ENCODE measurements at places on chromosomes 12 and 14.

GRCh38 chr12:85755760-85756159 lies 80.4 kb downstream of the RASSF9 start:
- DNase-seq: no peak

- no peak for DNase-seq
Measured at GRCh38 chr14:102442241-102443211, 67.0 kb downstream of the ANKRD9 start.

GRCh38 chr12:38374751-38375150 lies 58.2 kb downstream of the ALG10B start:
- no peak for DNase-seq

- no peak for DNase-seq
Measured at GRCh38 chr14:23130871-23131270, 11.8 kb upstream of the CEBPE start.

DNA sequence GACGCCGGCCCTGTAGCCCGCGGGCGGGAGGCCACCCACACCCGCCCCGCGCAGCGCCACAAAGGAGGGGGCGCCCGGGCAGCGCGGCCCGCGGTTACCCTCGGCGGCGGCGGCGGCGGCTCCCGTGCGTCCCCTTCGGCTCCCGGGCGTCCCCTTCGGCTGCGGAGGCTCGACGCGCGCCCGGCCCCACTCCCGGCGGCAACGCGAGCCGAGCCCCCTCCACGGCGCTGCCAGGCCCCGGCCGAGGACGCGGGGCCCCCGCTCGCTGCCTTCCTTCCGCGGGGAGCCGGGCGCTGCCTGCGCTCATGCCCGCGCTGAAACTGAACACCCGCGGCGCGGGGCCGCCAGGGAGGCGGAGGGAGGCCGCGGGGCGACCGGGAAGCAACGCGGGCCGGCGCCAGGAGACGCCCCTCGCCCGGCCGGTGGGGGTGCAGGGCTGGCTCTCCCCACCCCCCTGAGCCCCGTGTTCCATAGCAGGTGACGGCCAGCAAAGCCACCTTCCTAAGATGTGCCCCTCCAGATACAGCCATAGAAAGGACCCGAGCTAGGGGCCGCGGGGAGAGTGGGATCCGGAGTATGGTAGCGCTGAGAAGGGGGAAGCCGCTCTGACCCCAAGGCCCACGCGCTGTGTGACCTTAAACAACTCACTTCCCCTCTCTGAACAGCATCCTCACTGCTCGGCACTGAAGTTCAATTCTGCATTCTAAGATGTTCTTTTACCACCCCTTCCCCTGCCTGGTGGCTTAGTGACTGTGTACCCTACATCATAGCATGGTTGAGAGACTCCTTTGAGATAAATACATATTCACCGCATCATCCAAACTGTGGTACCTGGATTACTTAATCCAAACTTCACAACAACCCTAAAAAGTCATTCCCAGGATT lies 42.8 kb downstream of the KDM2B start:
- peak; percentile 24 for DNase-seq

- no peak for DNase-seq
Measured at GRCh38 chr12:103379670-103380069, 116.1 kb downstream of the C12orf42 start.

DNA sequence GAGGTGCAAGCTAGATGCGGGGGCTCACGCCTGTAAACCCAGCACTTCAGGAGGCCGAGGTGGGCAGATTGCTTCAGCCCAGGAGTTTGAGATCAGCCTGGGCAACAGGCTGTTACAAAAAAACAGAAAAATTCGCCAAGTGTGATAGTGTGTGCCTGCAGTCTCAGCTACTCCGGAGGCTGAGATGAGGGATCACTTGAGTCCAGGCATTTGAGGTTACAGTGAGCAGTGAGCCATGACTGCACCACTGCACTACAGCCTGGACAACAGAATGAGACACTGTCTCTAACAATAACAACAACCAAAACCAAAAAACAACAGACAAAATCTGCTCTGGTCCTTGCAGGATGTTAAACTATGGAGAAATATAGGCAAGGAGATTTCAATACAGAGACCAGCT lies 13.9 kb downstream of the BTBD7 start:
- no peak for DNase-seq

GRCh38 chr12:114479831-114480230 lies 73.9 kb upstream of the TBX5 start:
- no peak for DNase-seq

DNA sequence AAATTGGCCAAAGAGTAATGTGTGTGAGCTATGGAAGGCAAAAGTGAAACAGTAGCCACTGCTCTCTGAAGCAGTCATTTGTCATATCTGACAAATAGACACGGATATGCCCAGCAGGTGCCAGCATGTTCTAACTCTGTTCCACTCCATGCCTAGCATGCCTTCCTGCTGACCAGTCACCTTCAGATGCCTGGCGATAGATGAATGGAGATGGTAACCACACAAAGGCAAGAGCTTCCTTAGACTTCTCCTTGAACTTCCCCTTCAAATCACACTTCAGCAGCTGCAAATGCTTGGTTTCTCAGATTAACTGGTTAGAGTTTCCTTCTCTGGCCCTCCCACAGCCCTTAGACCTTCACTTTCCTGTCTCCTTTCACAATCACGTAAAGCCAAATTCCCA lies 429.9 kb downstream of the DAD1 start:
- no peak for DNase-seq

DNA sequence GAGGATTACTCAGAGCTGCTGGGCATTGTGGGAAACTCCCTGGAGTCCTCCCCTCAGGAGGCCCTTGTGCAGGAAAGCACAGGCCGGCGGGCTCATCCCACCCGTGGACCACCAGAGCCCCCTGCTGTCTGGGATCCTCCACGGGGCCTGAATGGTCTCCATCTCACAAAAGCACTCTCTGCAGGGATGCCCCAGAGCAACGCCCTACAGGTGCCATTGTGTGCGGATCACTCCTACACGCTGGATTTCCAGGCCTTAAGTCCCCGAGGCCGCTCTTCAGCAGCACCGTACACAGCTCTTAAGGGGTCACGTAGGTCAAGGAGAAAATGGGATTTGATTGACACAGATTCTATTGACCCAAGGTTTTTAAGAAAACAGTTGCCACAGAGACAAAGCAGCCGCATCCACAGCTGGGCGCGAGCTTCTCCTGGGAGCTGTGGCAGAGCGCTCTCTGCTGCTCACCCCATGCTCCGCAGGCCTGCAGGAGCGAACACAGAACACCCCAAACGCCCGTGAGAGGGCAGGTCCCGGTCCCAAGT lies 36.7 kb upstream of the RIMBP2 start:
- no peak for DNase-seq

GRCh38 chr12:76551482-76551888 lies 8.1 kb downstream of the OSBPL8 start:
- no peak for DNase-seq

DNA sequence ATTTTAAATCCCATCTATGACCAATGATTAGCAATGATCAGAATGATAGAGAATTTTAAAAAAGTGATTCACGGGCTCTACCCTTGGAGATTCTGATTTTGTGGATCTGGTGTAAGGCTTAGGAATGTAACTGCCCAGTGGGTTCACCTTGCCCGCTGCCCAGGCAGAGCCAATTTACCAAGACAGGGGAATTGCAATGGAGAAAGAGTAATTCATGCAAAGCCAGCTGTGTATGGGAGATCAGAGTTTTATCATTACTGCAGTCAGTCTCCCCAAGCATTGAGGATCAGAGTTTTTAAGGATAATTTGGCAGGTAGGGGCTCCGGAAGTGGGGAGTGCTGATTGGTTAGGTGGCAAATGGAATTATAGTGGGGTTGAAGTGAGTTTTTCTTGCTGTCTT lies 480.6 kb downstream of the ATP23 start:
- DNase-seq: no peak

DNA sequence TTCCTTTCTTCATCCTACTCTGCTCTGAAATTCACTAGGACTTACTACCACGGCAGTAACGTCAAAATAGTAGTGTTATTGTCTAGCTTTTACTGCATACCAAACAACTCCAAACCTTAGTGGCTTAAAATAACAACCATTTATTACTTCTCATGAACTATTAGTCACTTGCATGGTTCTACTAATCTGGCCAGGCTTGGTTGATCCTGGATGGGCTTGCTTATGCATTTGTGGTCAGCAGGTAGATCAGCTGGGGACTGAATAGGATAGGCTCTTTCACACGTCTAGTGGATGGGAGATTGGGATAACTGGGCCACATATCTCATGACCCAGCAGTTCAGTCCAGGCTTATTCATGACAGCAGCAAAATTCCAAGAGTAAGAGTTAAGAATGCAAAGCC lies 9.4 kb upstream of the SLC35F4 start:
- no peak for DNase-seq

GRCh38 chr14:30751646-30752416 lies 122.5 kb upstream of the COCH start:
- DNase-seq: no peak

DNA sequence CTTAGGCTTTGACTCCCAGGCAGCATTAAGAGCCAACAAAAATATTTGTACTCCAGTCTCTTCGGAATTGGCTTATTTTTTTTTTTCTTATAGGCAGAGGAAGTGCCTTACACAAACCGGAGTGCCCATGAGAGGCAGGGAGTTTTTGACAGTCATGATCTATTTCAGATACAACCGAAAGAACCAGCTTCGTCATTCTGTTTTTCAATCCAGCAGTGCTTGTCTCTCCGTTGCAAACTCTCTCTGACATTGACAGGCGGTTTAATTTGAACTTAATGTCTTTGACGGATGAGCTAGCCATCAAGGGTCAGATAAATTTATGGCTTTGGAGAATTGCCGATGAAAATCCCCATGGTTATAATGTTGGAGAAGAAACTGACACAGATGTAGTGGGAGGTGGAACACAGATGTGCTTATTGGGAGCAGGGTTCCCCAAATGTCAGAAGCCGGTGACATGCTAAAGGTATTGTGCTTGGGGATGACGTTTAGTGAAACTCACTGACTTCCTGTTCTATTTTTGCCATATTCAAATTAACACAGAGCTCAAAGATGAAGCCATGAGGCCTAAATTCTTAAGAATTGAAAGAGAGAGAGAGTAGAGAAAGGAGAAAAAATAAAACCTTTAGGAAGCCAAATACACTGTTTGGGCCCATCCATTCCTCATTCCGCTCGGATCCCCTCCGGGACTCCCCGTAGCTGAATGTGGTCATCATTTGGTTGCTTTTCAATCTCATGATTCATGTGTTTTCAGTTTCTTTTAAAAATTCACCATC lies 59.7 kb downstream of the PLXNC1 start:
- peak; percentile 51 for DNase-seq

GRCh38 chr12:101746196-101746595 lies 6.9 kb upstream of the SYCP3 start:
- DNase-seq: no peak

DNA sequence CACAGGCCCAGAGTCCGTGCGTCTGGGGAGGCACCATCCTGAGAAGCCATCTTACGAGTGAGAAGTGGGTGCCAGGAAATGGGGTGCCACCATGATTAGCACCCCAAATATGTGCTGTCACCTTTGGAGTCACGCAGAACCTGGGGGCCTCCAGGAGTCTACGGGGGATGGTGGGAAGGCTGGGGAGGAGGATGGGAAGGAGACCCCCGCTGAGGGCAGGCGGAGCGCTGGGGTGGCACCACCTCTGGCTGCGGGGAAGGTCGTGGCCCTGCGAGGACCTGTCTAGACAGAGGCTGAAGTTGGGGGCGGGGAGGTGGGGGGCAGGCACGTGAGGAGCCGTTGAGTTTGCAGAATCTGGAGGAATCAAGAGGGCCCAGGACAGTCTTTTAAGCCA lies 42.6 kb upstream of the FBRSL1 start:
- DNase-seq: no peak

DNA sequence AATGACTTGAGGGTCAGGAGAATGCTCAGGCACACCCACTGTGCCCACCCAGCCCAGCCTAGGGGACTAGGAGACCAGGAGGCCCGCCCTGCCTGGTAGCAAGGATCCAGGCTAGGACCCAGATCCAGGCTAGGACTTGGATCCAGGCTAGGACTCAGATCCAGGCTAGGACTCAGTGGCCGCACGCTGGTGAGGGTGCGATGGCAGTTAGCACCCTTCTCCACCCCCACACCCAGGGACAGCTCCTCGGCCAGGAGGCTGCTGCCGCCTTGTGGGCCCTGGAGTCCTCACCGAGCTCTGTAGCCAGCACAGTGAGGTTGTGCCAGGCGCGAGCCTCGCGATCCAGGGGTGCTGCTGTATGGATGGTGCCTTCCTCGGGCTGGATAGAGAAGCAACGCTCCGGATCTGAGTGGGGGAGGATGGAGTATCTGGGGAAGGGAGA lies 5.1 kb downstream of the CDH24 start:
- no peak for DNase-seq

GRCh38 chr12:124564971-124565491 lies 2.4 kb downstream of the NCOR2 start:
- no peak for DNase-seq

GRCh38 chr12:21580748-21581516 lies 23.7 kb downstream of the GYS2 start:
- DNase-seq: no peak

DNA sequence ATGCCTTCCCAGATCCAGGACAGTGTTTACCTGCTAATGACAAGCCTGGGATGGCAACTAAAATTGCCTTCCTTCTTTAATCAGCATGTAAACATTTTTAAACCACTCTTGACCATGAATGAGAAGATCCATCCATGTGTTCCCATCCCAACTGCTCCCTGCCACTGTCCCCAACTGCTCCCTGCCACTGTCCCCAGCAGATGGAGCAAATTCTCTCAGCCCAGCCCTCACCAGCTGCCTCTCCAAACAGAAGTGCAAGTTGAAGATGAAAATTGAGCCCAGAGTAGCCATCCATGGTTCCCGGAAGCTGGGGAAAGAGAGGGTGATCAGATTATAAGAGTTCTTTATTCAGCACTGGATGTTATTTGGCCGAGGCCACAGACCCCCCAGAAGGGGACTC lies 133.1 kb downstream of the SLC15A4 start:
- no peak for DNase-seq

DNA sequence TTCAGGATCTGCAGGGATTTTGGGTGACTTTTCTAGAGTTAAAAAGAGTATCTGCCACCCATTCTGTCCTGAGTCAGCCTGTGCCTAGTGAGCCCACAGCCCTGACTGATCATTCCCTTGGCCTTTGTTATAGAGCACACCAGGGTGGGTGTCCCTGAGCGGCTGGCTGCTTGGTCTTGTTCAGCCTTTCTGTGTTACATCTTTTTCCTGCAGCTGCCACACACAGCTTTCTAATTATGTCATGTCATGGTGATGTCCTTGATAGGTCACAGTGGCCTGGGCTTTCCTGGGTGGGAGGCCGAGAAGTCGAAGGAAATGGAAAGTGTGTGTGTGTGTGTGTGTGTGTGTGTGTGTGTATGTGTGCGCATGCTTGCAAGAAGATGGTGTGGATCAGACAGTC lies 293.2 kb upstream of the CRY1 start:
- no peak for DNase-seq

- no peak for DNase-seq
Measured at GRCh38 chr12:13148485-13148847, 45.0 kb upstream of the GSG1 start.

DNA sequence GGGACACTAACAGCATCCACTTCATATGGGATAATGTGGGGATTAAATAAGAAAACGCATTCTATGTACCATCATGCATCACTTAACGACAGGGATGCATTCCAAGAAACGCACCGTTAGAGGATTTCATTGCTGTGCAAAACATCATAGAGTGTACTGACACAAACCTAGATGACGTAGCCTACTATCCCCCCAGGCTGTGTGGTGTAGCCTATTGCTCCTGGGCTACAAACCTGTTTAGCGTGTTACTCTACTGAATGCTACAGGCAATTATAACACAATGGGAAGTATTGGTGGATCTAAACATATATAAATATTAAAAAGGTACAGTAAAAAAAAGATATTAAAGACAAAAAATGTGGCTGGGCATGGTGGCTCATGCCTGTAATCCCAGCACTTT lies 230.6 kb downstream of the KSR2 start:
- DNase-seq: no peak

GRCh38 chr14:52244328-52244727 lies 23.2 kb upstream of the PTGDR start:
- DNase-seq: no peak

Measured in activated CD4-positive, alpha-beta T cell treated with anti-CD3 and anti-CD28 coated beads, Interleukin-2, amount 10 ng/mL, durations not matched to agents 7 days and 5 days (primary cell).